ENCODE measurements at places on chromosomes 4 and X.

DNA sequence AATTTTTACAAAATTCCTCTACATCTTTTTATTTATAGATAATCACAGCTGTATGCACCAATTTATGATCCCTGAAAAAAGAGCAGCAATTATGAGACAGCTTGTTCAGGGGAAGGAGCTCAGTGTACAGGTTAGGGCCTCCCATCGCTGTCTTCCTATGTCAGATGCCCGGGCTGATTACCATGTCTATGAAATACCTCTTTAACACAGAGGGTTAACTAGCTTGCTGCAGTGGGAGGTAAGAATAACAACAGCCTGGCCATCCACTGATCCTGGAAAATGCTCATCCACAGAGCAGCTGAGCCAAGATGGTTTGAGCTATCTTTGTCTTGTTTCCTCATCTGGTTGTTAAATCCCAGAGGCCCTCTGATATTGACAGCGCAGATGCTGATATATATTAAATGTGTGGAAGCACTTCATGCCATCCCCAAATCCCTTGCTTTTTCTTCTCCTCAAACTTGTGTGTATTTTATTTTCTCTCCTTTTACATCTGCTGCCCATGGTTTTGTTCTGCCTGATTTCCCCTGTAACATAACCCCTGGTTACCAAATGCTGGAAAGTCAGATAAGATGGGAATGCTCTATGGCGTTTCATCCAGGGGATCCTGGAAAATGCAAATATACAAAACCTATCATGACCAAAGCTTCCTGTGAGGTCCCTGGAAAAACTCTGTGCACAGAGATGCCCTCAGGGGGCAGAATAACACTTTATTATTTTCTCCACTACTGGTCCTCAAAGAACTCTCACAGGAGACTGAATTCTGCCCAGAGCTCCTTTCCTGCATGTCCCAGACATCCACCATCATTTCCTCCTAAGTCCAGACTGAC lies 85.8 kb upstream of the PUDP start:
- DNase-seq: no peak

- no peak for DNase-seq
Measured at GRCh38 chr4:25402521-25402920, 25.5 kb downstream of the ANAPC4 start.

- no peak for DNase-seq
Measured at GRCh38 chr4:140096483-140096861, 57.5 kb downstream of the MAML3 start.

DNA sequence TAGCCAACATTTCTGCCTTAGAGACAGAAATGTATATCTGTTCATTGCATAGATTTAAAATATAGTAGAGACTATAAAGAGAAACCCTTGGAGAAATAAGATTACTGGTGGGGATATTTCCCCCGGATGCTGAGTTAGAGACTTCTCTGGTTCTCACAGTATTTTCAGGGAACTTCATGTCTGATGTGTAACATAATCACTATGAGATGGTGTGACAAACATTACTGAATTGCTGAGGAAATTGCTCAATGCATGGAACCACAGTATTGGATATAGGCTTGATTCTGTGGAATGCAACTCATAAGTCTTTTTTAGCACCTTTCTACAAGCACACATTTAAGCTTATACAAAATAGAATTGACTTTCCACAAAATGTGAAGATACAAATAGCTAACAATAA lies 152.7 kb downstream of the SOWAHB start:
- no peak for DNase-seq

DNA sequence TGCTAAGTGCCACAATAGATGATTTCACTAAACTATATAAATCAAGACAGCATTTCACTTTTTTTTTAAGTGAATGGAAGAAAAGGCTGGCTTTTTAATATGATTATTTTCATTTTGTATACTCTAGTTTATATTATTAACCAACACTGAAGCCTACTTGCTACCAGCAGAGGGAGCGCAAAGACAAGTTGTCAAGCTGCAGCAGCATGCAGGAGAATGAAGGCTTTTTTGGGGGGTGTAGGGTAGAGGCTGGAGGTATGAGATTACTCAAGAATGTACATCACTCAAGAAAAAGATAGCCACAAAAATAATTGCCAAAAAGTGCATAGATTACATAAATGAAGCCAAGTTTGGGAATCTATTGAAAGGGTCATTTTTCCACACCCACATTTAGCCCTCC lies 519.5 kb downstream of the FGF13 start:
- DNase-seq: no peak

DNA sequence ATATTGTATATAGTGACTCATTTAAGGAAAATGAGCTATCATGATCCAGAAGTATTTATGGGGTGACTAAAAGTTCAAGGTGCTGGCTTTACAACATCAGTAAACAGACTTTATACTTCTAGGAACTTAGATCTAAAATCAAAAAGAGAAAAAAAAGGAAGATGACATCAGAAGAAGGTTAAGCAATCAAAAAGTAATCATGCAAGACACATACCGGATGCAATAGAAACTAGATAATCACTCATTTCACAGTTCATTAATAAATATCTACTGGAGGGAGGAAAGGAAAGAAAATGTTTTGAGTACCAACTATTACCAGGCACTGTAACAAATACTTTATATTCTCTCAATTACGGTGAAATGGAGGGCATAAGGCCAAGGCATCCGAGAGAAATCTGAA lies 276.4 kb downstream of the SPRY1 start:
- no peak for DNase-seq

DNA sequence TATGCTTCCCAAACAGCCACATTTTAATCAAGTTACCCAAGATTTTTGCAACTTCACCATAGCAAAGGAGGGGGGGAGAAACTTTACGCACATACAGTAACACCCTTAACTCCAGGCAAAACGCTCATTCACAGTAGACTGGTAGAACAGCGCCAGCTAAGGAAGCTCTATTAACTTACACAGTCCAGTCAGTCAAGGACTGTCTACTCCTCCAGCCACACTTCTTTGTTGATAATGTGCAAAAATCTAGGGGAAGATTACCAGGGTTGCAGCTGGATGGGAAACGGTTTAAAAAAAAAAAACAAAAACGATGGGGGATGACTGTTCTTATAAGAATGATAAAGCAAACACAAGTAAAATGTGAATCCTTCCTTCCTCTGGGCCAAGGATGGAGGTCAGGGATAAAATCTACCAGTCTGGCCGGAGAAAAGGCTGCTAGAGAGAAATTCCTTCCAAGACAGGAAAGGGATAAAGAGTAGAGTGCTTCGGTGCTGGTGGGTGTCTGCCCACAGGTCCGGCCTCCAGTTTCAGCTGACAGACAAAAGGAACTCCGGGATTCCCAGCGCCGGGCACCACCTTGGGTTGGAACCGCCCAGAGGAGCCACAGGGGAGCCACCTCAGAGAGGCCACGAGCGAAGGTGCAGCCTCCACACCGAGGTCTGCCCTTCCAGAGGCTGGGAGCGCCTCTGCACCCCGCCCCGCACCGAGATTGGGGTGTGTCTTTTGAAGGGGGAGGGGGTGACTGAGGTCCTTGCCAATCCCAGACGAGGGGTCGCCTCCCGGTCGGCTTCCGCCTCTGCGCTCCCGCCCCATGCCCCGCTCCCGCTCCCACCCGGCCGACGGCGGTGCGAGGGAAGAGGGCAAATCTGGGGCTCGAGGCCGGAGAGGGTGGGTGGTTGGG lies 811 bp downstream of the ANKRD50 start:
- DNase-seq: peak; percentile 1

DNA sequence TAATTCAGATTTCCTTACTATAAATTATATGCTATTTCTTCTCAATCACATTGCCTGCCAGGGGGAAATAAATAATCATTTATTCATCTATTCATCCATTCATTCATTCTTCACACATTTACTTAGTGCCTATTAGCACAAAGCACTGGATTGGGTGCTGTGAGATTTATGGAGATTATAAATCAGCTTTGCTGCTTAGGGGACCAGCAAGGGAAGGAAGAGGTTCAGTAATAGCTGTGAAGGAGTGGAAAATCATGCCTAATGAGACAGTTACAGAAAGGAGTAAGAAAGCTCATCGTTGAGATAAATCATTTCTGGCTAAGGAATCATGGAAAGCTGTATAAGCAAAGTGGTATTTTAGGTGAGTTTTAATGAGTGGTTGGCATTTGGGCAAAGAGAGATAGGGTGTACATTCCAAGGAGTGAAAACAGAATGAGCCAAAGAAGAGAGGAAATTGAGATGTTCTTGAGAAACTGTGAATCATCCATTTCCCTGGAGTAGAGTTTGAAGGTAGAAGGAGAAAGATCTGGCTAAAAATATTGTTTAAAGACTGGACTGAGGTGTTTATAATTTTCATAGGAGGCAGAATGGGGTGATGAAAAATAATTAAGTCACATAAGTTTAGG lies 9.6 kb downstream of the ARSJ start:
- no peak for DNase-seq

DNA sequence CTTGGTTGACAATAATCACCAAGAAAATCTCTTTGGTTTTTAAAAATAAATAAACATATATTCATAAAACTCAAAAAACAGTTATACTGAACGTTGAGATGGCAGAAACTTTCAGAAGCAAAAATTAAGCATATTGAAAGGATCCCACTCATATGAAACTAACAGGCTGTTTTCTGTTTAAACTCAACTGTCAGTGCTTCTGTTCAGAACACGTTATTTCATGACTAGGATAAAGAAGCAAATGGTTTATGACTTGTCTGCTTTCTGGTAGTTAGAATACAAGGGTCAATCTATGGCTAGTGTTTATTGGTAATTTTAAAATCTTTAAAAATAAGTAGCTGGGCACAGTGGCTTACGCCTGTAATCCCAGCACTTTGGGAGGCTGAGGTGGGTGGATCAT lies 4.1 kb downstream of the GPR82 start:
- DNase-seq: no peak

DNA sequence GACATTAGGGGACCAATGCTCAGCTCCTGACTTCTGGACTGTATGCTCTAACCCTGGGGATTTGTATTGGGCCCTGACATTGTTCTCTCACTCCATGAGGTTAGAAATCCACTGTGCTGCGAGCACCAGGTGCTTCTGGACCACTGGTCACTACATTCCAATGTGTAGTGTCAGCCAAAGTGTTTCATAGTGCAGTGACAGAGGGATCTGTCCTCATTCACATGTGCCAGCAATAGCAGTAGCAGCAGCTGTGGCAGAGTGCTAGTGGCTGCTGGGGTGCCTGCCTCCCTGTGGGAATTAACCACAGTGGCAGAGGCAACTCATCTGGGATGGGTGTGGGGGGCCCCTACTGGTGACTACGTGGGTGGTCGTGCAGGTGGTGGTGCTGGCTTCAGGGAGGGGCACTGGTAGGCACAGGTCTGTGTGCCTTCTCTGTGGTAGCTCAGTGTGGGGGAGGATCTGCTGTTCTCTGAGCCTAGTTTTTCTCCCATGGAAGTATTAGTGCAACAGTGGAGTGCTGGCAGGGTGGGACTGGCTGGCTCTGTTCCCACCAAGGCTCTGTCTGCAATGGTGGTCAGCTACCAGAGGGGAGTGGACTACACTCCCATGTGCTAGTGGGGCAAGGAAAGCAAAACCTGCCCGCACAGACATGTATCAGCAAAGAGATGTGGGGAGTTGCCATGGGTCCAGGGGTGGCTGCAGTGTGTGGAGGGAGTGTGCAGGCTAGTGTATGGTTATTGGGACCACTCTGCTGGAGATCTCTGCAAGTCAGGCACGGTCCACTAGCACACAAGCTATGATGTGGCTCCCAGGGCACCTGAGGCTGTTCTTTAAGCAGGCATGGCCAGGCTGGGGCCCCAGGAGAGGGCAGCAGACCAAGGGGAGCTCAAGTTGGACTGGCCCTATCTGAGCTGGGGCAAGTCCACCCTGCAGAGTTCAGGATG lies 78.5 kb downstream of the SCLT1 start:
- no peak for DNase-seq

DNA sequence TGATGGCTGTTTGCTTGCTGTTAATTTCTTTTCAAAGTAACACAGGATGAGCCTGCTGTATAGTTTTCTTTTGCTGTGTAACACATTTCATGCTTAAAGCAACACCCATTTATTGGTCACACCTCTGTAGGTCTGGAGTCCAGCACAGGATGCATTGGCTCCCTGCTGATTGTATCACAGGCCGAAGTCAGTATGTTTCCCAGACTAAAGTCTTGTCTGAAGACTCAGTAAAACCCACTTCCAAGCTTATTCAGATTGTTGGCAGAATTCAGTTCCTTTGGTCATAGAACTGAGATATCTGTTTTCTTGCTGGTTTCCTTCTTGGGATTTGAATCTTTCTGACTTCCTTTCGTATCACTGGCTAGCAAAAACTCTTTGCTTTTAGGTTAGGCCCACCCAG lies 54.3 kb downstream of the LRP2BP start:
- DNase-seq: no peak
